ENCODE measurements at places on chromosomes 3 and 15. TPM values are rescaled to one million over a fixed set of nuclear protein-coding genes. Genes with fewer than 3 reads are reported as not detected.

DNA sequence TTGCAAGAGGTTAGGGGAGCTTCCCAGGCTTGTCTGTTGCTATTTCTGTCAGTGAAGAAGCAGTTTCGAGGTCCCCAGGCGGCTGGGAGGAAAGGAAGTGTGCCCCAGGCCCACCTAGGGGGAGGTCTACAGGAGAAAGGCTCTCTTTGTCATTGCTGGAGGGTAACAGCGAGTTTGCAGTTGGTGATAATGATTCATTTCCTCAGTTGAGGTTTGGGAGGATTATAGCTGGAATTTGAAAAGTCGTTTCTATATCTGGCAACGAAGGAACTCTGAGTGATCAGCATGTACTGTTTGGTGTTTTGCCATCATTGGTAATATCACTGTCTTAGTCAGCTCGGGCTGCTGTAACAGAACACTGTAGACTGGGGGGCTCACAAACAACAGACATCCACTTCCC is 65.5 kb upstream of the UBE3A start:
- no peak for DNase-seq

DNA sequence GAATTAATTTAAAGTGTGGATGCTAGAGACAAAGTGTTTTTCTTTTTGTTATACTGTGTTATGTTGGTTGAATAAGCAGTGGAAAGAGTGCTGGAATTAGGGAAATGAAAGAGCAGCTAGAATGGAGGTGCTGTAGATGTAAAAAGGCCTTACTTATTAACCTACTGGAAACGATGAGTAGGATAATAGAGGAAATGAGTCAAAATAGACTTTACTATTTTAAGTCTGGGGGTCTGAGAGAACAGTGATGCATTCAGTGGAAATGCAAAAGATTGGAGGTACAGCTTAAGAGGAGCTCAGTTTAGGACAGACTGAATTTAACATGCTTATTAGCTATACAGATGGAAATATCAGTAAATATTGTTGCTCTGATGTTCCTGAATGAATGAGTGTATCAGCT is 674.0 kb downstream of the OTOL1 start:
- DNase-seq = no peak

DNA sequence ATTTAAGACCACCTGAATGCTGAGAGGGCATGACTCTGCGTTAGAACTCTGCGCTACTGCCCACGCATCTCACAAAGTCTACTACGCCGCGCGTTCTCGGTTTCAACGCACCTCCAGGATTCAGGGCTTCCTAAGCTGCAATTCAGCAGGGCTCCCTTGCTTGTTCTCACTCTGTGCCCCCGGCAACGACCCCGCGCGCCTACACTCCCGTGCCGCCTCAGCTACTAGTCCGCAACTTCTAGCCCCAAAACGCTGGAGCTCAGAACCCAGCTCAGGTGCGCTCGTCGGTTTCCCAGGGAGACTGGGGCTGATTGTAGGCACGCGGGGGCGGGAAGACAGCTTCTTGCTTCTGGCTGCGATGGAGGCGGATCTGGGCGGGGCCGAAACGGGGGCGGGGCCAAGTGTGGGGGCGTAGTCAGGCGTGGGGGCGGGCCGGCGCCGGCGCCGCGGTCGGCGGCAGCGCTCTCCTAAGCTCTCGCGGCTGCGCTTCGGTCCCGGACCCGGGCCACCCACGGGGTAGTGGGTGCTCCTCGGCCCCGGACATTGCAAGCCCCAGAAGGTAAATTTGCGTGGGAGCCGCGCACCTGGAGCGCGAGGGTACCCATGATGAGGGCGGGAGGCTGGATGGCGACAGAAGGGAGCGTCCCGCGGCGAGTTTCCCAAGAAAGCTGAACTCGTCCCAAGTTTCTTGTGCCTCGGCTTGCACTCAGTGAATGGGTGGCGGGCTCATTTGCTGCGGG is at the start of gene ARHGEF26:
ARHGEF26 (plus strand) TSS at position 430 of the 740 bp plus-strand sequence. CDS start 603 bp downstream, outside the sequence.
- DNase-seq = peak; percentile 94

DNA sequence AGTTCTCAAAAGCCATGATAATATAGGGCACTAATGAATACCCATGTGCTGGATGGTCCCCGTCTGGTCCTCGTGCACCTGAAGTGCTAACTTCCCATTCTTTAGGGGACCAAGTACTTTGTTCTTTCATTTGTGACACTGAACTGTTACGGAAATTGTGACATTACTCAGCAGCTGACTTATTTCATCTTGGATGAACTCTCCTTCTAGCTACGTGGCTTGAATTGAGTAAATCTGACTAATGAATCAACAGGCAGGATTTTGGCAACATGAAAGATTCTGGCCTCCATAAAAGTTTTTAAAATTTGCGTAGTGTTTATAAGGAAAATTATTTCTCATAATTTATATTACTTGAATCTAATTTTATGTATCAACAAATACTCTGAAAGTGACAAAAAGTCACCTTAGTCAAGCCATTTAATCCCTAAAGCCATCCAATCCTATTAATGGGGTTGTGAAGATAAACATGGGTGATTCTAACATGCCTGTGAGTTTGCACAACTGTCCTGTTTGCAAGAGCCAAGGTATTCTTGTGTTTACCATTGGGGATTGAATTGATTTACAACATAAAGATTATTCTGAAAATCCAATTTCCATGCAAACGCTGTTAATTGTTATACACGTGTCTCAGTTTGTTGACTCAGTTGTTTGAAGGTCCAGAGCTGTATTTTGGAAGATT is 119.9 kb downstream of the AGBL1 start:
- no peak for DNase-seq

DNA sequence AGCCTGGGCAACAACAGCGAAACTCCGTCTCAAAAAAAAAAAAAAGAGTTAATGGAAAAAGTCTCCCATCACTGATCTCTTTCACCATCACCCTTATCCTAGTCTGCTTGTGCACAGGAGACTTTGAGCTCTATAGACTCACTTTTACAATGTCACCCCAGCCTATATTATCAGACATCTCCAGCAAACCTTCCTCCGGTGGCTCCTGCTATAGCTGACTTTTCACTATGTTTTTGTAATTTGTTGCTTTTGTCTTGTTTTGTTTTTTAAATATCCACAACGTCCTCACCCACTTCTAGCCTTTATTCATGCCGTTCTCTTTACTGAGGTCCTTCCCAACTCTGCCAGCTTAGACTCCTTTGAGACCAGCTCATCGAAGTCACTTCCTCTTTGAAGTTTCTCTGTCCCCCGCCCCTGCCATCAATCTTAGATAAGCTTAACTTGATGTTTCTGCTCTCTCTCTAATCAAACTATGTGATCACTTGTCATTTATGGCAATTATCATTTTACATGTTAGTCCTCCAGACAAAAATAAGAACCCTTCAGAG is 82.7 kb upstream of the CHD2 start:
- DNase-seq = no peak

DNA sequence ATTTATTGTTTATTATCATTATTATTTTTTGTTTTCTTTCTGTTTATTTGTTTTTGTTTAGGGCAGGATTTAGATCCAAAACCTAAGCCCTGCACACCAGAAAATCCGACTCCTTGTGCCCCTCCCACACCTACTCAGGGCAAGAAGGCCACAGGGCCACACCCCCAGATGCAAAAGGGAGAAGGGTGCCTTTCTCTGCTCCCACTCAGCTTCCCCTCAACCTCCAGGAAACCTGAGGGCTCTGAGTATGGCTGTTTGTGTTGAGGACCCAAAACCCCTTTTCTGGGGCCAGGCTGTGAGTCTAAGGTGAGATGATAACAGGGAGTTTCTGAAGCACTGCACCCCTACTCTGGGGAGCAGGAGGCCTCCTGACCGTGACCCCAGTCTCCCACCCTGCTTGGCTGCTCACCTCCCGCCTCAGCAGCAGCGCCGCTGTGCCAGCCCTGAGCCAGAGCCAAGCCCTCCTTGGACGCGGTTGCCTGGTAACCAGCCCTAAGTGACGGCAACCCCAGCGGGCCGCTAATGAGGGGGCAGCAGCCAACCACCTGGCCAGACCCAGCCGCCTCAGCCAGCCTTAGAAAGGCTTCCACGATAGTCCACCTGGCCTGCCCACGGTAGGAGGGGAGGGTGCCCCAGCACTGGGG is 6.4 kb upstream of the C15orf39 start:
- peak; percentile 93 for DNase-seq

DNA sequence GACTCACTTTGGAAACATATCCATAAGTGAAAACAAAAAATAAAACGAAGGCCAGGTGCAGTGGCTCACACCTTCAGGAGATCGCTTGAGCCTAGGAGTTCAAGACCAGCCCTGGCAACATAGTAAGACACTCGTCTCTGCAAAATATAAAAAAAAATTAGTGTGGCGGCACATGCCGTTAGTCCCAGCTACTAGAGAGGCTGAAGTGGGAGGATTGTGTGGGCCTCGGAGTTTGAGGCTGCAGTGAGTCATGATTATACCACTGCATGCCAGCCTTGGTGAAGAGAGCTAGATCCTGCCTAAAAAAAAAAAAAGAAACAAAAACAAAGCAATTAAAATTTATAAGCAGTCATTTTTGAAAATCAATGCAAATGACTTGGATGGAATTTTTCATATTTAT is 54.7 kb upstream of the NANOGP8 start:
- no peak for DNase-seq

- peak; percentile 61 for DNase-seq
Observed at GRCh38 chr3:144687862-144688261, 716.2 kb downstream of the DIPK2A start.

The HSPBAP1 gene
- 8.0 TPM for total RNA-seq

The FOXL2 gene
- total RNA-seq = 3.5 TPM

The SEC11A gene
- 208 TPM for total RNA-seq

The PLA2G4F gene
- total RNA-seq = not detected
